Fibroblast of lung (primary cell): ENCODE measurements at places on chromosomes 1 and 21. TPM values are rescaled to one million over a fixed set of nuclear protein-coding genes. Genes with fewer than 3 reads are reported as not detected.

GRCh38 chr1:229425564-229426159 lies 8.2 kb downstream of the ACTA1 start:
- no peak for DNase-seq

C2CD2 gene
- total RNA-seq: 18.0 and 22.3 TPM in 2 replicates

DNA sequence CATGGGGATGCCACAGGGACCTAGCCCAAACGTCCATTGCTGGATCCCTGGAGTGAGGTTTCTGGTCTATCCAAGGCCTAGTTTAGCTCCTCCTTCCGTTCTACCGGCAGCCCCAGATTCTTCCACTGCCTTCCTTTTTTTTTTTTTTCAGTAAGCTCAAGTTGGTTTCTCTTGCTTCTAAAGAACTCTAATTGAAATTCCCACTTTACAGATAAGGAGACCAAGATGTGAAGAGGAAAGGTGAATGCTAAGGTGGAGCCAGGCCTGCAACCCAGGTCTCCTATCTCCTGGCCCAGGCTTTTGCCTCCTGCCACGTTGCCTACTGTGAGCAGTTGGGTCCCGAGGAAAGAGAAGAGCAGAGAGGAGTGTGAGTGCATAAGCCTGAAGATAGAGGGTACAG lies 31.5 kb upstream of the CLIC4 start:
- DNase-seq: no peak

DNA sequence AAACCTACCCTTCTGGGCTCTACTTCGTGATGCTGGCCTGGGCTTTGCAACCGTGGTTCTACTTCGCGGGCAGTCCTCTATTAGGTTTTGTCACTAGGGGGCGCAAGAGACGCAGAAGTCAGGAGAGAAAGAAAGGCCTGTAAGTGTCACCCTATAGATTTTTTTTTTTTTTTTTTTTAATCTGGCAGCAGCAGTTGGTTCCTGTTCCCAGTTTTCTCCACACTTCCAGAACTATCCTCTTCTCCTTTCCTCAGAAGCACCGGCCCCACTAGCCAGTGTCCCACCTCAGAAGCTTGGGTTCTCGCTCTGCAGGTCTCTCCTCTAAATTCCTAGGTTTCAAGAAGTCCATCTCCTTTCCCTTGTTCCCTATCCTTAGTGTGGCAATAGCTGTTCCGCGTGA lies 9.1 kb upstream of the LCE2D start:
- peak; percentile 10 for DNase-seq

GRCh38 chr1:98068016-98068415 lies 147.2 kb upstream of the DPYD start:
- DNase-seq: no peak

GRCh38 chr1:114178936-114179335 lies 25.3 kb upstream of the SYT6 start:
- DNase-seq: no peak

- DNase-seq: no peak
Observed at GRCh38 chr1:183135336-183135735, 50.7 kb upstream of the LAMC2 start.

GRCh38 chr1:5954964-5955363 lies 37.3 kb downstream of the NPHP4 start:
- no peak for DNase-seq

- no peak for DNase-seq
Observed at GRCh38 chr1:109906160-109906838, 4.3 kb upstream of the CSF1 start.

RIIAD1 gene
- not detected in 2 replicates for total RNA-seq

GRCh38 chr1:41278076-41278475 lies 36.0 kb upstream of the SCMH1 start:
- DNase-seq: no peak

LRRC71 gene
- not detected in 2 replicates for total RNA-seq

DNA sequence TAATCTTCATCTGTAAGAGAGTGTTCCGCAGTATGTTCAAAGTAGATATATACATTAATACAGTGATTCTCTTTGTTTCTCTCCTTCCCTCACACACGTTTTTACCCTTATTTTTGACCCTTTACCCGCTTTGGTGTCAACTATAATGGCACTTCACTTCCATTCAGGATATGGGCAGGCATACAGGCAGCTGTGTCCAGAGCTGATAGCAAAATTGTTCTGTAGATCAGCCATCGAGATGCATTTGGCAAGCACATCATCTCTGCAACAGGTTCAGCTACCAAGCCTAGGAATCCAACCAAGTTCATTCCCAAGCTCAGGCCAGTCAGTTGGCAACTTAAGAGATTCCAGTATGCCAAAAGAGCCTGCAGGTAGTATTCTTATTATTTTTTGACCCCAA lies 74.8 kb downstream of the FNBP1L start:
- no peak for DNase-seq

- DNase-seq: no peak
Observed at GRCh38 chr1:167674156-167674555, 44.1 kb downstream of the RCSD1 start.

GRCh38 chr1:70509996-70510876 lies 99.2 kb downstream of the CTH start:
- DNase-seq: peak; percentile 99

DNA sequence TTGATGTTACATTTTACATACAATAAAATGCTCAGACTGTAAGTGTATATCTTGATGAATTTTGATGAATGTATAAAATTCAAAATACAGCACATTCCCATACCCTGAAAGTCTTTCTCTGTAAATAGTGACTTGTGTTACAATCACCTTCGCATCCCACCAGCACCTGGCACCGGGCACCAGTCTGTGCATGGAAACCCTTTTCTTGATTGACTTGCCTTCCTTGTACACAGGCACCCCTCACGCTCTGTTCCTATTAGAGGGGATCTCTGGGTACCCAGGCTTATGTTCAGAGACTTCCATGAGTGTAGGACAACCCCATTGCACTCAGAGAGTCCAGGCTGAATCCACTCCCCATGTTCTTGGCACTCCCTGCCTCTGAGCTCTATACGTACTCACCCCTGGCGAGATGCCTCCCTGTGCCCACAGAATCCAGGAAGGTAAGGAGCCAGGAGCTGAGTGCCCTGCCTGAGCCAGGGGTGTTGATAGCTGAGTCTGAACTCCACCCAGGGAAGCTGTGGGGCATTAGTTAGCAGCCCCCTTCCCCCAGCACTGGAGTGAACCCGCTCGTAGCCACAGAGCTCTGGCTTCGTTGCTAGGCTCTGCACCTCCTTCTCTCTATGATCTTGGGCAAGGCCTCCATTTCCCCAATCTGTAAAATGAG lies 22.5 kb upstream of the PKP1 start:
- no peak for DNase-seq

- no peak for DNase-seq
Observed at GRCh38 chr1:228217551-228218344, 9.9 kb downstream of the OBSCN start.

DNA sequence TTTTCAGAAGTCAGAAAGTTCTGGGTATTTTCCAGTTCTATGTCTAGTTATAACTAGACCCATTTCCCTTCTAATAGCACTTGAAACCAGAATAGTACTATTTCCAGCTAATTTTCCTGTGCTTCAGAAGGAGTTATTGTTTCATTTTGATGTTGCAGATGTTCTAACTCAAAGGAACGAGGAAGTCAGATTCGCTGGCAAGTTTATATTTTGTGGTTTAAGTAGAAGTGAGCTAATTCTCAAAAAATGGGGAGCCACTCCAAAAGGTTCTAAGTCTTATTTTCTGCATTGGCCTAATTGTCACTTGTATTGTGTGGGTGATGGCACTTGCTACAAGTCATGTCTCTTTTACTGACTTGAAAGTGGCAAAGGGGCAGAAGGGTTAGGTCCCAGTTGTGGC lies 18.1 kb downstream of the CCDC185 start:
- peak; percentile 90 for DNase-seq

GRCh38 chr1:54163573-54163972 lies 10.8 kb upstream of the CDCP2 start:
- DNase-seq: no peak

DNA sequence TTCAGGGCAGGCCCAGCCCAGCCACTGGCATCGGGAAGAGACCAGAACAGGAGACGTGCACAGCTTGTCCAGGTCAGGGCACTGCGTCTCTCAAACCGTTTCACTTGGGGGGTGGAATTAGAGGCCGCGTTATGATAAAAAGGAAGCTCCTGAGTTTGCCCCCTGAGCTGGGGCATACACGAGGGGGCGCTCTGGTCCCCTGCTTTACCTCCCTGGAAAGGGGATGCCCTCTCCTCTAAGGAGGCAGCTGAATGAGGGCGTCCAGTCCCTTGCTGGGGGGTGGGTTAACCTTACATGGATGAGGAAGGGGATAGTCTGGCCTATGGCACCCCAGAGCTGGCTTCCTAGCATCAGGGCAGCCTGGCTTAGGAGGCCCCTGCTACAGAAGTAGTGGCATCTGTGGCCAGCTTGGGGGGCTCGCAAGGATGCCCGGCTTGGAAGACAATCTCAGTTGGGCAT lies 2.3 kb downstream of the MYOG start:
- no peak for DNase-seq

DNMT3L gene
- not detected in 2 replicates for total RNA-seq

DNA sequence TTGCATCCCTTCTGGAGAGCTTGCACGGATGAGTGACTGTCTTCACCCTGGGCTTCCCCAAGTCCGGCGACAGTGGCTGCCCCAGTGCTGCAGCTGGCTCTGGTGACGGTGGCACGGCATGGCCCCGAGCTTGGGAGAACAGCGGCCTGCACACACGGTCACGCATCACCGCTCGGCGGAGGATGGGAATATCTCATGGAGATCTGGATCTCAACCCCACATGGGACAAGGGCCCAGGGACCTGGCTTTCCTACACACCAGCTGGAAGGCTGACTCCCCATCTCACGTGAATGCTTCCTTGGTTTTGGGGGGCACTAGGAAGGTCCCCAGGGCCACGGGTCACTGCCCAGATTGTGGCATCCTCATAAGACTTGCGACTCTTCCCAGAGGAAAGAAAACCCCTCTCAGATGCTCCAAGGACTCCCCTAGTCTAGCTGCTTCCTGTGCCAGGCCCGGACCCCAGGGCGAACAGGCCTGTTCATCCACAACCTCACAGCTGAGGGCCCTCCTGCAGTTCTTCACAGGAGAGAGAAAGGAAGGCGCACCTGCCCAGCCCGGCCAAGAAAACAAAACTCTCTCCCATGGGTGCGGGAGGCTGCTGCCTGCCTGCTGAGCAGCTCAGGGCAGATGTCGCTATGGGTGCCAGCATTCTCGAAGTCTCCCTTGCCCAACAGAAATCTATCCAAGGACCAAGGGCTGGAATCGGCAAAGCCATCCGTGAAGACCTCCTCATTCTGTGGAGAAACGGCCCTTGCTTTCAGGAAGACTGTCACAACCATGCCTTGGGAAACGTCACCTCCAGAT lies 9.9 kb downstream of the CFAP410 start:
- DNase-seq: no peak

- DNase-seq: no peak
Observed at GRCh38 chr21:36709030-36709867, 10.3 kb downstream of the SIM2 start.

- DNase-seq: no peak
Observed at GRCh38 chr1:178379807-178380206, 117.0 kb downstream of the CLEC20A start.

- DNase-seq: no peak
Observed at GRCh38 chr1:244657421-244657820, 4.5 kb downstream of the DESI2 start.

- DNase-seq: no peak
Observed at GRCh38 chr1:17834561-17835100, 79.5 kb downstream of the ACTL8 start.

- DNase-seq: peak; percentile 39
Observed at GRCh38 chr1:46153732-46154131, 21.2 kb upstream of the TSPAN1 start.

- no peak for DNase-seq
Observed at GRCh38 chr1:30169269-30169668, 554.1 kb downstream of the MATN1 start.

DNA sequence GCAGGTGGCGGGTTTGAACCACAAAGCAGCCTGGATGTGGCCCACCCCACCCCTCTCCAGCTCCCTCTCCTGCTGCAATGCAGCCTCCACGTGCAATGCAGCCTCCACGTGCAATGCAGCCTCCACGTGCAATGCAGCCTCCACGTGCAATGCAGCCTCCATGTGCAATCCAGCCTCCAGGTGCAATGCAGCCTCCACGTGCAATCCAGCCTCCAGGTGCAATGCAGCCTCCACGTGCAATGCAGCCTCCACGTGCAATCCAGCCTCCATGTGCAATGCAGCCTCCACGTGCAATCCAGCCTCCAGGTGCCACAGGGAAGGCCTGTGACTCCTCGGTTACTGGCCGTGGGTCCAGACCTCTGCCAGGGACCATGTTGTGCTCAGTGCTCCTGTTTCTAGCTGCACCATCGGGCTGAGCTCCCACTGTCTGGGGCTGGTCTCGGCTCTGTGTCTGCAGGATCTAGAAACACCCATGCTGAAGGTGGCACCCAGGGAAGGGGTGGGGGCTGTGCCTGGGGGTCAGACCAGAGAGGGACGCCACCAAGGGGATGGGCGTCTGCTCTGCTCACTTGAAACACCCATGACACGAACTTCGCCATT lies 11.9 kb upstream of the LRRC3 start:
- DNase-seq: no peak

DNA sequence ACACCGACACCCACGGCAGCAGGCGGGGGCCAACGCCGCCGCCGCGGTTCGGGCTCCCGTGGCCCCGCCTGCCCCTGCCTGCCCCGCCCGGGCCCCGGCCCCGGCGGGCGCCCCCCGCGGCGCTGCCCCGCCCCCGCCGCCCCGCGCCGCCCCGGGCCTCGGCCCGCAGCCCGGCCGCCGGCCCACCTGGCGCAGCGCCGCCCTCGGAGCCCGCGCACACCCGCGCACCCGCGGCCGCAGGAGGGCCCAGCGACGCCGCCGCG lies at the start of gene WNT3A:
Gene WNT3A (plus strand): TSS at position 213 of the 263 bp plus-strand sequence. CDS start 131 bp downstream, outside the sequence.
- DNase-seq: no peak

DNA sequence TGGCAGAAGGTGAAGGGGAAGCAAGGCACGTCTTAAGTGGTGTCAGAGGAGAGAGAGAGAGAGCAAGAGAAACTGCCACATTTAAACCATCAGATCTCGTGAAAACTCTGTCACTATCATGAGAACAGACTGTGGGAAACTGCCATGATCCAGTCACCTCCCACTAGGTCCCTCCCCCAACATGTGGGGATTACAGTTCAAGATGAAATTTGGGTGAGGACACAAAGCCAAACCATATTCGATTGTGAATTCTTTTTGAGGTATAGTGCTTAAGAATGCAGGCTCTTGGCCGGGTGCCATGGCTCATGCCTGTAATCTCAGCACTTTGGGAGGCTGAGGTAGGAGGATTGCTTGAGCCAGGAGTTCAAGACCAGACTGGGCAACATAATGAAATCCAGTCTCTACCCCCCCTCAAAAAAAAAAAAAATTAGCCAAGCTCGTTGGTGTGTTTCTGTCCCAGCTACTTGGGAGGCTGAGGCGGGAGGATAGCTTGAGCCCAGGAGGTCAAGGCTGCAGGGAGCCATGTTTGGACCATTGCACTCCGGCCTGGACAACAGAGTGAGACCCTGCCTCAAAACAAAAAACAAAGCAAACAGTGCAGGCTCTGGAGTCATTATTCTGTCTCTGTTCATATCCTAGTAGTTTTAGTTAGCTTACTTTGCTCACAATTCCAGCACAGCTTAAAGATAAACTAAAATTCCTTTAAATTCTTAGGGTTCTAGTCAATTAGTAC lies 6.0 kb downstream of the ZCCHC17 start:
- peak; percentile 33 for DNase-seq

GRCh38 chr1:199082778-199083389 lies 444.0 kb downstream of the PTPRC start:
- DNase-seq: no peak

TDRD5 gene
- not detected in 2 replicates for total RNA-seq

- DNase-seq: no peak
Observed at GRCh38 chr1:238384381-238384780, 493.7 kb upstream of the ZP4 start.

GRCh38 chr1:86155051-86155806 lies 1.3 kb downstream of the COL24A1 start:
- peak; percentile 50 for DNase-seq
